Heart right ventricle (tissue), 16 donors: ENCODE measurements at places on chromosomes 1 and 21.

DNA sequence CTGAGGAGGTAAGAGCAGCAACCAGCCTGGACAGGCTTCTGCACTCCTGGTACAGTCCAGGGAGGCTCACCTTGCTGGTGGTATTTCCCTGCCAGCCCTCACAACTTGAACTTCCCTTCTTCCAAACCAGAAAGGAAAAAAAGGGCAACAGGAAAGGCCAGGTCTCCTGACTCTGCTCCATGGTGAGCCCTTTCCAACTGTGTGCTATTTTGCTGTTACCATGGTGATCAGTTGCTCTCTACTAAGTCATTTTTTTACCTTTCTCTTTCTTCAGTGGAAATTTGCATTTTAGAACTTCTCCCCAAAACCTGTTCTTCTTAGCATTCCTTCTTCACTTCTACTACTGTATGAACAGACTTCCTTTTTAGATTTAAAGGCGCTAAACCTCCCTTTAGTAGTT, 164.3 kb downstream of the GRIK1 start:
- no peak for DNase-seq

DNA sequence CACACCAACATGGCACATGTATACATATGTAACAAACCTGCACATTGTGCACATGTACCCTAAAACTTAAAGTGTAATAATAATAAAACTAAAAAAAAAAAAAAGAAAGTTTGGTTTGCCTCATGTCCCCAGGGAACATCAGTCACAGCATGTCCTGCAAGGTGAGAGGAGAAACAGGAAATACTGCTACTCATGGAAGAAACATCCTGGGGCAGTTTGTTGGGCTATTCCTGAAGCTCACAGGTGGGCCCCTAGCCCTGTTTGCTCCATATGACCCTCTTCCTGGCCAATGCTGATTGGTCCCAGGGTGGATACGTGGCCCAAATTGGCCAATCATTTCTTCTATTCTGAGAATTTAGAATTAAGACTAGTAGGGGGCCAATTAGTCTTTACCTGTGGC, 103.4 kb upstream of the ADAR start:
- no peak for DNase-seq

DNA sequence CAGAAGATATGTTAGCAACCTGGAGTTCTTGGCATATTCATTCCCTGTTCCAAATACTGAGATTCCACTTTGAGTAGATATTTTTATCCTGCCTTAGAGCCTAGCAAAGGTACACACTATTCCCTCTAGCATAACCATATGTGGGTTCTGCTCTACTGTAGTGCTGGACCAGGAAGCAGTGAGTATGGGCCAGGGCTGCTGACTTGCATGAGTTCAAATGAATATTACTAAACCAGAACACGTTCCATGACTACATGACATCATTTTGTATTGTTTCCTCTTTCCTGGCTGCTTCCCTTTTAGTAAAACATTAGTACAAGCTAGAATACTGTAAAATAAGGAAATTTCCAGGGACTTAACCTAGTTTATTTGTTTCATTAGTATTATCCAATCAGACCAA, 41.1 kb downstream of the TNFSF18 start:
- no peak for DNase-seq

DNA sequence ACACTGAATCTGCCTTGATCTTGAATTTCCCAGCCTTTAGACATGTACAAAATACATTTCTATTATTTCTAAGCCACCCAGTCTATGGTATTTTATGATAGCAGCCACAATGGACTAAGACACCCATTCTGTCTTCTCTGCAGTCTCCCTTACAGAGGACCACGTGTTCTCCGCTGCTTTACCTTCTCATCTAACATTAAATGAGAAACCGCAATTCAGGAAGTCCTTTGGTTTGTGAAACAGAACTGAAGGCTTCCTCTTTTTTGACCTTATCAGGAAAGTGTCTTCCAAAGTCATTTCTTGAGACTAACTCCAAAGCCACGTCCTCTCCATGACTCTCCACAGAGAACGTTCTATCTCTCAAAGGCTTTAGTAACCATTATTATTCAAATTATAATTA, 560.1 kb downstream of the OMA1 start:
- DNase-seq: no peak

- no peak for DNase-seq
These were observed 95.6 kb downstream of the ASH1L start for GRCh38 chr1:155466996-155467395.

DNA sequence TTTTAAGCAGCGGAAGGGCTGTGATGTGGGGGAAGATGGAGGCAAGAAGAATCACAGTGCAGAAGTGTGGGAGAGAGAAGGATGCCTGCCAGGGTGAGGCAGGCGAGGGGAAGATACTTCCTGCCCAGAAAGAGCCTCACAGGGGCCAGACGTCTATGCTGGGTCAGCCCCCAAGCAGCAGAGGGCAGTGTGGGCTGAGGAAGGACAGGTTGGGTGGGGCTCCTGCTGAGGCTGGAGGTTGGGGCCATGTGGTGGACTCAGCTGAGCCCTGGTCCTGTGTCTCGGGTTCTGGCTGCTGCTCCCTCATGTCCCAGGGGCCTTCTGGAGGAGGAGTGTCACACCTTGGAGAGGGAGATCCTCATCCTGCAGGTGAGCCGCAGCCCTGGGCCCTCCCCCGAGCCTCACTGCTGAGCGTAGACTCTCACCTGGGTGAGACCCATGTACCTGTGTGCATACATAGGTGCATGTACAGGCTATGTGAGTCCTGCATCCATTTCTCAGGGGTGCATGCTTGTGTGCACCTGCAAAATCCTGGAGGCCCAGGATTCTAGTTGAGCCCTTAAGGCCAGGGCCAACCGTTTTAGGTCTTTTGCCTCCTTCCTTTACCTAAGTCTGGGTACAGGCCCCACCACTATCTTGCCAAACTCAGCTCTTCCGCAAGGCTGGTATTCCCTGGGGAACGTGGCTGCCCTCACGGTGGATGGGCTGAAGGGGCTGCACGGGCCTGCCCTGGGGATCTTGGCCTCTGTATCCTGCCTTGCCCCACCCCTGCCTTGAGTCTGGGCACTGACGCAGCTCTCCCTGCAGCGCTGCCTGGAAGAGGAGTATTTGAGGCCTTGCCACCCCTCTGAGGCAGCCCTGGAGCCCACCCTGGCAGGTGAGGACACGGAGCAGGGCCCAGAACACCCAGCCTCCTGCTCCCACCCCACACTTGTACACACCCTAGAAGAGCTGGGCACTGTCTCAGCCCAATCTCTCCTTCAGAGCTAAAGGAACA, 3.7 kb downstream of the CCDC24 start:
- DNase-seq: no peak
